Glutamatergic neuron (in vitro differentiated cells): ENCODE measurements at places on chromosomes 11 and 22.

- no peak for DNase-seq
These were observed 12.5 kb upstream of the TMPRSS6 start for GRCh38 chr22:37121887-37122591.

DNA sequence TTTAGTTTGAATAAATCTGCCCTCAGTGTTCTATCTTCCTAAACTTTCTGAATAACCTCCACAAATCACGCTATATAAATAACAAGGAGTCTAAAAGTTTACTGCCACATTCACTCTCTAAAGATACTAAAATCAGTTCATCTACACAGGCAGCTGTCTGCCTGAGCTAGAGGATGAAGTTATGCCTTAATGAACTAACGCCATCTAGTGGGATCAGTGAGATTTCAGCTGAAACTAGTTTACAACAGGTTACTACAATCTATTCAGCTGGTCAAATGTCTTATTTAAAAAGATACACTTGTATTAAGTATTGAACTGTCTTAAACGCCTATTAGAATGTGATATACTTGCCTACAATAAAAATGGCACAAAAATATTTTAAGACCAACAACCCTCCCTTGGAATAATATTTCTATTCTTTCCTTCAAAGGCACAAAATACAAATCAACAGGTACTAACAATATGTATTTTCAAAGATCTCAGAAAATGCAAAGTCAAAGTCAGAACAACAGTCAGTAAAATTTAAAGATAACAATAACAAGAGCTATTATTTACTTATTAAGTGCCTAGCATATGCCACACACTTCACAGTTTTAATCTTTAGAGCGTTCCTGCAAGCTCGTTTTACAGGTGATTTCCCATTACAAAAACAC is 84.1 kb downstream of the LARGE2 start:
- no peak for DNase-seq

GRCh38 chr11:92948116-92948515 is 21.3 kb upstream of the MTNR1B start:
- no peak for DNase-seq

DNA sequence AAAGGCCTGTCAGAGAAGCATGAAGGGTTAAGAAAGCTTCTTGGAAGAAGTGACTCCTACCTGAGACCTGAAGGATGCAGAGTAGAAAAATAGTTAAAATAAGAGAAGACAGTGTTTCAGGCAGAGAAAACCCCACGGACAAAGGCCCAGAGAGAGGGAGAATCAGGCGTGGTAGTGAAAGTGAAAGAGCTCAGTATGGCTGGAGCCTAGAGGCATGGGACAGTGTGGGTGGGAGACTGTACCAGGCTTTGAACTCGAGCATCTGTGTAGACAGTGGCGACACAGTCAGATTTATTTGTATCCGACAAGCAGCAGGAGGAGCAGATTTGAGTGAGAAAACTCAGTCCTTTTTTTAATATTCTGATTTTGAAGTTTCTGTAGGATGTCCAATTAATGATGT is 360.0 kb downstream of the OPCML start:
- no peak for DNase-seq

- DNase-seq: no peak
These were observed 35.1 kb downstream of the FLI1 start for GRCh38 chr11:128728767-128729587.

DNA sequence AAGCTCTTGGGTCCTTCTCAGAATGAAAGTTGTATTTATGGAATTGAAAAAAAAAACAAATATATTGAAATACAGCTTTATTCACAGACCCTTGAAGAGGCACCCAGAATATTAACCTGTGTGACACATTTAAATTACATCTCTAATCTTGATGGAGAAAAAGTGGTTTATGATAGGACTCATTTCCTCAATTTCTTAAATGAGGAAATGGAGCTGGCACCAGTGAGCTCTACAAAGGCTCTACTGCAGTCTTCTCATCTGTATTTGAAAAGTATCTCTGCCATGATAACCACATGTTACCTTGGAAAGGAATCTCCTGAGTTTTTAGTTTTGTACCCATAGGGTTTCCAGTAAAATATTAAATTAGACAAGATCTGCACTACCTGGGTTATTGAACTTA is 186.5 kb downstream of the HIPK3 start:
- no peak for DNase-seq

GRCh38 chr11:73284106-73284505 is 12.0 kb downstream of the P2RY6 start:
- no peak for DNase-seq

DNA sequence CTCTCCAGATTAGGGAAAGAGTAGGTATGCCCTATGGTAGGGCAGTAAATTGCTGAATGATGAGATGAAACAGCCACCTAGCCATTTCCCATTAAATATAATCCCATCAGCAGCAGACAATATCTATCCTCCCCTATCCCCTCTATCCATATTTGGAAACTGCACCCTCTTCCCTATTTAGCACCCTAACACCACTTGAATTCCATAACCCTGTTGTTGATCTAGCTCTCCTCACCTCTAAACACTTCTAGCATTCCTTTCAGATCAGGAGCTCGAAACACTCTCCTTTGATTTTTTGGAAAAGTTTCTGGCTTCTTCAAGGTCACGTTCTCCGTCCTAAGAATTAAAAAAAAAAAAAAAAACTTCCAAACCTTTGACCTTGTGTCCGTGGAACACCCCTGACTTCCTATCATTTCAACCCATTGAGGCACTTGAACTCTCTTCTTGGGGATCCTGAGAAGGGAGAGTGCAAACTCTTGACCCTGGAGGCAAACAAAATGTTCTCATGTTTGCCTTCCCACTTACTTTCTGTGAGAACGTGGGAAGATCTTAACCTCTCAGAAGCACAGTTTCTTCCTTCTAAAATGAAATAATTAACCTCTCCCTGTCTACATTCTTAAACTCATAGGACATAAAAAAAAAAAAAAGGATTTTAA is 19.0 kb downstream of the TRIM5 start:
- no peak for DNase-seq

GRCh38 chr11:30310623-30311022 is 12.3 kb upstream of the ARL14EP start:
- no peak for DNase-seq

- no peak for DNase-seq
These were observed 46.3 kb upstream of the RAPSN start for GRCh38 chr11:47495011-47495855.

- no peak for DNase-seq
These were observed 52.9 kb downstream of the C11orf58 start for GRCh38 chr11:16791191-16791961.

- no peak for DNase-seq
These were observed 17.8 kb upstream of the TP53I11 start for GRCh38 chr11:44968510-44968909.

DNA sequence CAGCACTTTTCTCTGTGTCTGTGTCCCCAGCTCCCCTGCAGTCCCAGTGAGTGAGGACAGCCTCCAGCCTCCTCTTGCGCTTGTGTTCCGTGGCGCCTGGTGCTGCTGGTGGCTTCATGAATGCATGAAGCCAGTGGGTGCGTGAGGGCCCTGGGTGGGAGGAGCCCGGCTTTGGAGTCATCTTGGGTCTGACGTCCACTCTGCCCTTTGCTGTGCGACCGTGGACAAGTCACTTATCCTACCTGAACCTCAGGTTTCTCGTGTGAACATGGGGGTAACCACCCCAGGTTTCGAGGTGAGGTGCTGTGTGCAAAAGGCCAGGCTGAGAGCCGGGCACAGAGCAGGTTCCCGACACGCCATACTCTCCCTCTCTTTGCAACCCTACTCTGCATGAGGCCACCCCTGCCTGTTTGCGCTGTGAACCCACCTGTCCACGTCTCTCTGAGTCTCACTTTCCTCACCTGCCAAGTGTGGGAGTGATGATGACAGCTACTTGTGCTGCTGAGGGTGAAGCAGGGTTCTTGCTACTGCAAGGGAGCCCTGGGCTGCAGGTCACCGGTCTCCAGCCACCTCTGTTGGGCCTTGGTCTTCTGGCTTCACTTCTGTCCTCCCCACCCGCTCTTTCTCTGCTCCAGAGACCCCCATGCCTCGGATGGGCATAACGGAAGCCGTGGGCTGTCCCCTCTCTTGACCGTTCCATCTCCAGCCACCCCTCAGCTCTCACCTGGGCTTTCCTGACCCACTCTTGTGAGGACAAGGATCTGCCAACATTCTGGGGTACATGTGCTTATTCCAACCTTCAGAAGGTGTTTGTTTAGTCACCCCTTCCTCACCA is 537.6 kb downstream of the TBC1D22A start:
- no peak for DNase-seq

DNA sequence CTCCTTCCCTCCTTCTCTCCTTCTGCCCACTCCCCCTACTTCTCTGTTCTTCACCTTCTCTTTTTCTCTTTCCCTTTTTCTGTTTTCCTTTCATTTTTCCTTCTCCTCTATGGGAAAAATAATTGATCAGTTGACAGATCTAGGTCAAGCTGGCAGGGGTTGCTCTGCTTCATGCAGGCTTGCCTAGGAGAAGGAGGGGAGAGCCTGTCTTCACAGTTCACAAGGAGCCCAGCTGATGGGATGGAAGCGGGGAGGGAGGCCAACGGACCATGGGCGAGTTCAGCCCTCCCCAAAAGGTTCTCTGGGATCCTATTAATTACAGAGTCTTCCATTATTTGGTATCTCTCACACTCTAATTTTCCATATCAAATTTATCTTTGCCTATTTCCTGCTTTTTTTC is 5.5 kb downstream of the NTM start:
- no peak for DNase-seq

DNA sequence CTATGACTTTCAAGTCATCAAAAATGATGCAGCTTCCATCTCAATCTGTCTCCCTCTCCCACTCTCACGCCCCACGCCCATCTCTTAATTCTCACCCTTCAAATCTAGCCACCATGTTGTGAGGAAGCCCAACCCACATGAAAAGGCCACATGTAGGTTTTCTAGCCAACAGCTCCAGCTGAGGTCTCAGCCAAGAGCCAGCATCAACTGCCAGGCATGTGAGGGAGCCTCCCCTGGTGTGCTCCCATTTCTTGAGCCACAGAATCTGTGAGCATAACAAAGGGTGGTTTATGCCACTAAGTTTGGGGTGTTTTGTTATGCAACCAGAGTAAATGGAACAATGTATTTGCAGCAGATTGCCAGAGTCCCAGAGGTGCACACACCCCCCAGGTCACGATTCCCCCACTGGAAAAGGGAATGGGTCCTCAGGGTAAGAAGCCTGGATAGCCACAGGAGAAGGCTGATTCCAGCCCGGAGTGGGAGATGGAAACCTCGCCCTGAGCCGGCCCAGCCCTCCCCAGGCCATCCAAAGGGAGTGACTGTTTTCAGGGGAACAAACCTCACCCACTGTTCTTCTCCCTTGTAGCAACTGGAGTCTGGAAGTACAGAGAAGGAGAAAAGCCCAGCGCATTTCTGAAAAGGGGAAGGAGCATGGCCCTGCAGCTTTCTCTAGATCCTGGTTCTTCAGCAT is 20.0 kb upstream of the LINC01488 start:
- no peak for DNase-seq

DNA sequence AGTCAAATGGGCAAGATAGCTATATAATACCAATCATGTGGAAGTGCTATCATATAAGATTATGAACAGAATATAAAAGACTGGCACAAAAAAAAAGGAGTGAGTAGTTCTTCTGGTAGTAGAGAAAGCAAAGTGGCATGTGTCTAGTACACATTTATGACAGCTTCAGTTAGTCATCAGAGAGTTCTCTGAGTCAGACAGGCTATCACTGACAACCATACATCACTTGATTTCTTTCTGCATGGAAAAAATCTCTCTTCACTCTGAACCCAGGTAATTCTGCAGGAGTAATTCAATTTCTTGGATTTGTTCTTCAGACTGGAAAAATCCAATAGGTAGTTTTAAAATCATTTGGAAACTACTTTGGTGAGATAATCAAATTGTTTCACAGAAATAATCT is 286.8 kb upstream of the ANO3 start:
- DNase-seq: no peak

- no peak for DNase-seq
These were observed 6.9 kb upstream of the SORL1 start for GRCh38 chr11:121445071-121445768.

- DNase-seq: no peak
These were observed 38.8 kb upstream of the CAPRIN1 start for GRCh38 chr11:34012734-34013133.

DNA sequence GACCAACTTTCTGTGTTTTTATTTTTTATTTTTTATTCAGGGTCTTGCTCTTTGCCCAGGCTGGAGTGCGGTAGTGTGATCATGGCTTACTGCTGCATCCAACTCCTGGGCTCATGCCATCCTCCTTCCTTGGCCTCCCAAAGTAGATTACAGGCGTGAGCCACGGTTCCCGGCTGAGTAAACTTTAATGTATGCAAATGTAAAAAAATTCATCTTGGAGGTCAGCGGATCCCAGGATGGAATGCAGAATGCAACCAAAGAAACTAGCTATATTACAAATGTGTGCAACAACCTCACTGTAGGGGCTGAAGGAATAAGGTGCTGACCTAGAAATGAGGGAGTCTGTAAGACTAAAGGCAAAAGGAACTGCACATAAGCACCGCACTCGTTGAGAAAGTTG is 6.2 kb upstream of the CDK2AP2 start:
- no peak for DNase-seq

DNA sequence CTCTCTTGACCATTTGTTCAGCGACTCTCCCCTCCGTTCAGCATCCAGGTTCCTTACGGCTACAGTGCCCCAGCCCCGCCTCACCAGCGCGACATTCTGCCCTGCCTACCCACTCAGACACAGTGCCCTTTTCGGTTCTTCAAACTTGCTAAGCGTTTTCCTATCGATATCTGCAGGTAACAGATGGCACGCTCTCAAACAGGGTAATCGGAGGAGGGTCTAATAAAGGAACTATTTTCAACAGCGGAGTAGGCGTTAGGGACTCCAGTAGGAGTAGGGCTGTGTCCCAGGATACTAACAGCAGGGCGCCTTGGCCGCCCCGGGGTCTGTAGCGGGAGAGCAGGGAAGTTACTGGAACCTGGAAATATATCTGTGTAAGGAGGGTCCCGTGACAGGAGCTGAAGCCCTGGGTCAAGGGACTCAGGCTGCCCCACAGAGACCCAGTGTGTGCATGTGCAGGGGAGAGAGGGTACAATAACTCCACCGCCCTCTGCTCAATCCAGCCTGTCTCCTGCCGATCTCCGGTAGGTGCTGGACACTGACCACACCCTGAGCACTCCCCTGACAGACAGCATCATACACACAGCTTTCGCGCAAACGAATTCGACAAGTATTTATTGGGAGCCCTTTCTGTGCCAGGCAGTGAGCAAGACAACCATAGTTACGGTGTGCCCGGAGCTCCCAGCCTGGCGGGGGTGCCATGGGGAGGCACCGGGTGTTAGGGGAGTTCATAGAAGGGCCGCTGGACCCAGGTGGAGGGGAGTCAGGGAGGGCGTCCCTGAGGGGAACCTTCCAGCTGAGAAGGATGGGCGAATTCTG is 2.1 kb downstream of the KLHL35 start:
- DNase-seq: no peak

GRCh38 chr11:44368886-44369285 is 58.9 kb upstream of the ALX4 start:
- DNase-seq: no peak

GRCh38 chr11:118108513-118108912 is 21.8 kb upstream of the SMIM35 start:
- DNase-seq: no peak

DNA sequence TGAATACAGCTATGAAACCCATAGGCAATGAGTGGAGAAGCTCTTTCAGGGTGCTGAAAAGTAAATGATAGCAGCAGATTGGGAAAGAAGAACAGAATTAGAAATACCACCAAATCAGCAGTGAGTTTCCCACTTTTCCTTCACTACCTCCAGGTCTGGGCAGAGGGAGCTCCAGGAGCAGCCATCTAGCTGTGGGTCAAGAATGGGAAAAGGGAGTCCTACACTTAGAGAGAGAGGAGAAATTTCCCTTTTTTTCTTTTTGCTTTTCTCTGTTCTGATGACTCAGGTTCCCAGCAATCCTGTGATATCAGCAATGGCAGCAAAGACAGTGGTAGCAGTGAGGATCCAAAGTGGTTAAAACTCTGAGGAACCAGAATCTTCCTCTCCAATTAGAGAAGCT is 263.9 kb downstream of the NXPE2 start:
- DNase-seq: no peak
